ENCODE measurements at places on chromosomes 11 and 22. TPM values are rescaled to one million over a fixed set of nuclear protein-coding genes. Genes with fewer than 3 reads are reported as not detected.
A peak's percentile ranks its signal among the peaks of the same experiment; 100 is the strongest.

GRCh38 chr22:38110863-38111852, 674 bp upstream of the BAIAP2L2 start:
- no peak for DNase-seq
- H3K27ac ChIP-seq, result no peak overlapping the region
- H3K27me3 ChIP-seq, result no peaks in the 10 kb centered on the region
- H3K4me1 ChIP-seq, result no peaks in the 10 kb centered on the region
- H3K4me3 ChIP-seq, result no peak overlapping the region

Gene ISX
- not detected for total RNA-seq

GRCh38 chr11:122436188-122436555, 219.3 kb upstream of the UBASH3B start:
- H3K27ac ChIP-seq, result peak overlapping the region; percentile 70
- no peak for DNase-seq
- no peaks in the 10 kb centered on the region for H3K27me3 ChIP-seq
- peaks cover 58% of the 10 kb centered on the region for H3K4me1 ChIP-seq
- H3K4me3 ChIP-seq, result no peak overlapping the region

Gene KCNJ1
- not detected for total RNA-seq

DNA sequence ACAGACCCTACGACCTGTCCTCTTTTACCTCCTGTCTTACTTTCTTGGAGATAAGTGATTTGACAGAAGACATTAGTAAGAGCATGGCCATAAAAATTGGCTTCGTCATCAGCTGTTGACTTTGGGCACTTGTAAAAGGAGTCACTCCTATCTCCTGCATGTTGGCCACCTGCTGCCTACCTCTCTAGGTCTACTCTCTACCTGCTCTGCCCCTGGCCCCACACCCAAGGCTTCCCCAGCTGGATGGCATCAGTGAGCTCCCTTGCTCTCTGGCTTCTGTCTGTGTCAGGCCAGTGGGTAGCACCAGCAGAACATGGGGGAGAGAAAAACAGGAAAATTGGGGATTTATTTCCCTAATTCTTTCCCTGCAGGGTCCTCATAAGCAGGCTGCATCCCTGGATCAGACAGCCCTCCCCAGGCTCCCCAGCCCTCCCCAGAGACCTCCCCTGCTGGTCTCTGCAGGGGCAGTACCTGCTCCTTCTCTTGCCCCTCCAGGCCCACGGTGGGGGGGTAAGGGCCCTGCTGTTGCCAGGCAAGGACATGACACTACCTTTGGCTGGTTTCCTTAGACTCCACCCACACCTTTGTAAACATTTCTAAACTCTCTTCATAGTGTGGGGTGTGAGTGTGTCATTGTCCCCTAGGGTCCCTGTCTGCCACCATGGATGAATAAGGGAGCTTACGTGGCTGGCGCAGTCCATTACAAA, 157.0 kb upstream of the NECTIN1 start:
- no peak overlapping the region for H3K4me3 ChIP-seq
- H3K4me1 ChIP-seq, result peaks cover 49% of the 10 kb centered on the region
- no peaks in the 10 kb centered on the region for H3K27me3 ChIP-seq
- no peaks in the 10 kb centered on the region for H3K36me3 ChIP-seq

DNA sequence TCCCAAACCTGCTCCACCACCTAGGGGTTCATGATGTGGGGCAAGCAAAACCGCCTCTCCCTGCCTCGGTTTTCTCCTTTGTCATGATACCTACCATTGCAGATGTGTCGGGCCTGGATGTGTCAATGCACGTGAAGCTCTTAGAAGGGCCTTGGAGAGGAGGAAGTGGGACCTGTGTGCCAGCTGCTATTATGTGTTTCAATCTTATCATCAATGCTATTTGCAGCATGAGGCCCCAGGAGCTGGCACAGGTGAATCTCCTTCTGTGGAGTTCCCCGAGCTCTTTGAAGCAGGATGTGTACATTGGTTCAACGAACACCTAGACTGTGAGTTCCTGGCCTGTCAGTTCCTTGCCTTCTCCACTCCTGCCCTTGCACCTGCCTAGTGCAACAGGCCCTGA, 331.6 kb downstream of the CTTN start:
- H3K27me3 ChIP-seq, result no peaks in the 10 kb centered on the region
- no peaks in the 10 kb centered on the region for H3K36me3 ChIP-seq
- H3K4me1 ChIP-seq, result no peaks in the 10 kb centered on the region
- H3K27ac ChIP-seq, result no peak overlapping the region
- DNase-seq, result no peak
- no peak overlapping the region for H3K4me3 ChIP-seq

- H3K36me3 ChIP-seq, result no peaks in the 10 kb centered on the region
- H3K4me1 ChIP-seq, result peaks cover 33% of the 10 kb centered on the region
- H3K4me3 ChIP-seq, result no peak overlapping the region
- H3K27ac ChIP-seq, result no peak overlapping the region
- no peaks in the 10 kb centered on the region for H3K27me3 ChIP-seq
Observed at GRCh38 chr11:35040221-35040942, 98.6 kb upstream of the CD44 start.

- H3K27ac ChIP-seq, result no peak overlapping the region
- H3K27me3 ChIP-seq, result no peaks in the 10 kb centered on the region
- no peaks in the 10 kb centered on the region for H3K36me3 ChIP-seq
- H3K4me1 ChIP-seq, result no peaks in the 10 kb centered on the region
Observed at GRCh38 chr11:122715548-122716440, 60.3 kb downstream of the UBASH3B start.

Gene TEX54
- not detected for total RNA-seq

Gene IGSF9B
- 5.9 TPM for total RNA-seq

GRCh38 chr11:72112978-72113808, 698 bp upstream of the ANAPC15 start:
- no peaks in the 10 kb centered on the region for H3K27me3 ChIP-seq
- DNase-seq, result no peak
- peak overlapping the region; percentile 98 for H3K27ac ChIP-seq
- peaks cover 7% of the 10 kb centered on the region for H3K4me1 ChIP-seq
- H3K36me3 ChIP-seq, result no peaks in the 10 kb centered on the region
- peak overlapping the region; percentile 44 for H3K4me3 ChIP-seq

DNA sequence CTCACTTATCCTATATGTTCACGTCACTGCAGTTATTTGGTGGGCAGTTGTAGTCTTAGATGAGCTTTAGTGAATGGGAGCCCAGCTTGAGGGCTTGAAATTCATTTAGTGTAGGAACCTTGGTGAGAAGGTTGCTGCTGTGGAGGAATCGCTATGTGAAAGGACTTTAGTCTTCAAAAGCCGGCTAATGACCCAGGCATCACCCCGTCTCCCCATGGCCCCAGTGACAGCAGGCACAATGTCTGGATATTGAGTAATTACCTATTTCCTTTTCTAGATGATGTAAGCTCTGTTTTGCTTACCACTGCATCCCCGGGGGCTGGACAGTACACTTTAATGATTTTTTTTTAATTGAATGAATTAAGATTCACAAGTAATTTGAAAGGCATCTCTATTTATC, 283.2 kb downstream of the ST3GAL4 start:
- H3K27ac ChIP-seq, result no peak overlapping the region
- no peaks in the 10 kb centered on the region for H3K36me3 ChIP-seq
- H3K27me3 ChIP-seq, result peaks cover 9% of the 10 kb centered on the region
- H3K4me3 ChIP-seq, result no peak overlapping the region
- DNase-seq, result no peak
- H3K4me1 ChIP-seq, result peaks cover 20% of the 10 kb centered on the region

- H3K27me3 ChIP-seq, result peaks cover 13% of the 10 kb centered on the region
- no peak overlapping the region for H3K27ac ChIP-seq
- DNase-seq, result no peak
- no peaks in the 10 kb centered on the region for H3K4me1 ChIP-seq
- no peak overlapping the region for H3K4me3 ChIP-seq
- no peaks in the 10 kb centered on the region for H3K36me3 ChIP-seq
Observed at GRCh38 chr11:10551290-10551592, 10.3 kb upstream of the RNF141 start.

- no peaks in the 10 kb centered on the region for H3K36me3 ChIP-seq
- DNase-seq, result peak; percentile 20
- no peaks in the 10 kb centered on the region for H3K4me1 ChIP-seq
- peaks cover 93% of the 10 kb centered on the region for H3K27me3 ChIP-seq
- H3K4me3 ChIP-seq, result no peak overlapping the region
- H3K27ac ChIP-seq, result no peak overlapping the region
Observed at GRCh38 chr11:107593951-107594350, 3.0 kb downstream of the ELMOD1 start.

- no peaks in the 10 kb centered on the region for H3K4me1 ChIP-seq
- H3K4me3 ChIP-seq, result no peak overlapping the region
- no peaks in the 10 kb centered on the region for H3K27me3 ChIP-seq
- DNase-seq, result peak; percentile 4
- H3K36me3 ChIP-seq, result no peaks in the 10 kb centered on the region
- H3K27ac ChIP-seq, result no peak overlapping the region
Observed at GRCh38 chr22:26259510-26259909, 90.2 kb downstream of the SEZ6L start.

DNA sequence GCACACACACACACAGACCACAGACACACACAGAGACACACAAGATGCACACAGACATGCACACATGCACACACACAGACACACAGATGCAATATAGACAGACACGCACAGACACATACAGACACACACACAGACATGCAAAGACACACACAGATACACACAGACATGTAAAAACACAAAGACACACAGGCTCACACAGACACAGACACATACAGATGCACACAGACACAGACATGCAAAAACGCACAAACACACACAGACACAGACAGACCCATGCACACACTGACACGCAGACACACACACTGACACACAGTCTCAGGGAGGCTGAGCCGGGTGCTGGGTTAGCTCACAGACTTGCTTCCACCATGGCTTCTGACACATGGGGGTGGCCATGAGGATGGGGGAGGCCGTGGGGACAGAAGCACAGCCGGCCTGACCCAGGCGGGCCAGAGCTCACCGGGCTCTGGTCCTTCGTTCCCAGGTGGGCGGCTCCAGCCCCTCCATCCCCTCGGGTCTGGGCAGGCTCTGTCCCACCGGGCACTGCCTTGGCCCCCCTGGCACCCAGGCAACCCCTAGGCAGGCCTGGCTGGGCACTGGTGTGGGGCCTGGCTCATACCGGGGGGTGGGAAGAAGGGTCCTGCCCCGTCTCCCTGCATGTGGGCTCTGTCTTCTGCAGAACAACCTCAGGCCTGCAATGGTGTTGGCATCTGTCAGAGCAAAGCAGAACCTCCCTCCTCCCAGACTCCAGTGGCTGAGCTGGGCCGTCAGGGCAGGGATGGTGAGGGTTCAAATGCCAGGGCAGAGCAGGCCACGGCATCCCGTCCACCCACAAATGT, 1489.5 kb downstream of the BRD1 start:
- no peaks in the 10 kb centered on the region for H3K4me1 ChIP-seq
- H3K27ac ChIP-seq, result no peak overlapping the region
- DNase-seq, result no peak
- H3K36me3 ChIP-seq, result no peaks in the 10 kb centered on the region

DNA sequence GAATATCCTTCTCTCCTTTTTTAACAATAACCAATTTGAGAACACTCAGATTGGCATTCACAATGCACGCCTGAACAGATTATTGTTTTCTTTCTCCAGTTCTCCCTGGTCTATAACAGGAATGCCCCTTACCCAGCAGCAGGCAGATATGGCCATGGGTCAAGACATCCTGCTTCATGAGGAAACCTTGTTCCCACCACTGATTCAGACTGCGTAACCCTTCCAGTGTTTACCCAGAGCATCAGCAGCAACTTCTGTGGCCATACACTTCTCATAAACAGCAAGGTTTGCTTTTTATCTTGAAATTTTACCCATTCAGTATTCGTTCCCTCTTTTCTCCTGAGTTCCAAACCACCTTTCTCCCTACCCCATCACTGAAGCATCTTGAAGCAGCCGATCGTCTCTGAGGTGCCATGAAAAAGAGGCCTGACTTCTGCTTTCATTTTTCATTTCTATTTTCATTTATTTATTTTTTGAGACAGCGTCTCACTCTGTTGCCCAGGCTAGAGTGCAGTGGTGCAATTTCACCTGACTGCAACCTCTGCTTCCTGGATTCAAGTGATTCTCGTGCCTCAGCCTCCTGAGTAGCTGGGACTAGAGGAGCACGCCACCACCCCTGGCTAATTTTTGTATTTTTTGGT, 9.6 kb downstream of the PTS start:
- no peak overlapping the region for H3K27ac ChIP-seq
- no peaks in the 10 kb centered on the region for H3K27me3 ChIP-seq
- H3K4me1 ChIP-seq, result no peaks in the 10 kb centered on the region
- H3K4me3 ChIP-seq, result no peak overlapping the region

GRCh38 chr22:27670701-27671412, 130.7 kb downstream of the MN1 start:
- H3K36me3 ChIP-seq, result no peaks in the 10 kb centered on the region
- H3K27me3 ChIP-seq, result no peaks in the 10 kb centered on the region
- DNase-seq, result peak; percentile 44
- no peak overlapping the region for H3K4me3 ChIP-seq

- no peaks in the 10 kb centered on the region for H3K27me3 ChIP-seq
- H3K36me3 ChIP-seq, result no peaks in the 10 kb centered on the region
- H3K4me1 ChIP-seq, result no peaks in the 10 kb centered on the region
Observed at GRCh38 chr22:30472994-30473720, 1.3 kb upstream of the SEC14L3 start.

DNA sequence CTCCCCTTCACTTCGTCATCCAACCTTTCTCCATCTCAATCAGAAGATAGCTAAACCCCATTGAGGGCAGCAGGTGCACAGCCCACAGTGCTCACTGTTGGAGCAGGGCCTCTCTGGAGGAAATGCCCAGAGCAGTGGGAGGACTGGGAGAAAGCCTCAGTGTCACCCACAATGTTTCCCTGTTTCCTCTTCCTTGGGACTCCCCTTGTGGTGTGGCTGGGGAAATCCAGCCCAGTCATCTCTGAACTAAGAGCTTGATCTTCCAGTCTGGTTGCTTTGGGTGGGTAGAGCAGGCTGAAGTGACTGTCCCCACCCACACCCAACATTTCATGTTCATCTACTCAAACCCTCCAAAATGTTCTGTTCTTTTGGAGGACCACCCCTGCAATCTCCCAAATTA, 29.8 kb upstream of the EED start:
- H3K4me1 ChIP-seq, result no peaks in the 10 kb centered on the region
- no peaks in the 10 kb centered on the region for H3K27me3 ChIP-seq
- H3K27ac ChIP-seq, result no peak overlapping the region
- no peaks in the 10 kb centered on the region for H3K36me3 ChIP-seq

Gene FZD4
- total RNA-seq, result 37.2 TPM

GRCh38 chr22:35697142-35697541, 20.5 kb upstream of the APOL5 start:
- no peak overlapping the region for H3K4me3 ChIP-seq
- no peak overlapping the region for H3K27ac ChIP-seq
- H3K36me3 ChIP-seq, result no peaks in the 10 kb centered on the region
- peaks cover 19% of the 10 kb centered on the region for H3K27me3 ChIP-seq
- no peak for DNase-seq
- no peaks in the 10 kb centered on the region for H3K4me1 ChIP-seq

- DNase-seq, result peak; percentile 61
- H3K4me3 ChIP-seq, result peak within 1 kb of the TSS; percentile 71
- no peaks in the 10 kb centered on the region for H3K36me3 ChIP-seq
- no peaks in the 10 kb centered on the region for H3K4me1 ChIP-seq
Observed at GRCh38 chr11:8168485-8169257, at the start of gene RIC3. TSS of gene RIC3 (minus strand) at chr11:8169025. CDS start at chr11:8168989, 36 bp downstream.

- no peak for DNase-seq
- no peak overlapping the region for H3K27ac ChIP-seq
- no peak overlapping the region for H3K4me3 ChIP-seq
- H3K4me1 ChIP-seq, result no peaks in the 10 kb centered on the region
- H3K27me3 ChIP-seq, result no peaks in the 10 kb centered on the region
Observed at GRCh38 chr11:121839781-121840180, 276.2 kb downstream of the BLID start.
